Type B pancreatic cell (in vitro differentiated cells): ENCODE measurements at places on chromosomes 5 and 9.

DNA sequence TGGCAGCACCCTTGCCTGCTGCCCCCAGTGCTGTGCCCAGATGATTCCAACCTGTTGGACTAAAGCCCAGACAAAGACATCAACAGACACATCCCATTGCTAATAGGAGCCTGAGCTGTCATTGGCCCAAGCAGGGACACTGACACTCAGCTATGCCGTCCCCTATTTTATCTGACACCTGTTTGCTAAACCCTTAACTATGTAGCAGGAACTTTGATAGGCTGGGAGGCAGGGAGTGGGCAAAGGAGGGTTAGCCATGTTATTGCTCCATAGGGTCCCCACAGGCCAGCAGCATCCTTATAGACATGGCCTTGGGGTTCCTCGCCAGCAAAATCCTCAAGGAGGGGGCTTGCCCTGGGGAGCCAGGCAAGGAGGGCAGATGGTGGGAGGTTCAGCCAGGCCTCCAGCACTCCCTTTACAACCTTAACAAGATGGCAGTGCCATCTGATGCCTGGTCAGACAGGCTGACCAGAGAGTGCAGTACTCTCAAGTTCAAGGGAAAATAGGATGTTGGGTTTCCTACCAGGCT, 50.4 kb upstream of the CDKN2AIPNL start:
- DNase-seq, result no peak

- DNase-seq, result no peak
Observed at GRCh38 chr5:175822225-175822624, 49.2 kb upstream of the CPLX2 start.

DNA sequence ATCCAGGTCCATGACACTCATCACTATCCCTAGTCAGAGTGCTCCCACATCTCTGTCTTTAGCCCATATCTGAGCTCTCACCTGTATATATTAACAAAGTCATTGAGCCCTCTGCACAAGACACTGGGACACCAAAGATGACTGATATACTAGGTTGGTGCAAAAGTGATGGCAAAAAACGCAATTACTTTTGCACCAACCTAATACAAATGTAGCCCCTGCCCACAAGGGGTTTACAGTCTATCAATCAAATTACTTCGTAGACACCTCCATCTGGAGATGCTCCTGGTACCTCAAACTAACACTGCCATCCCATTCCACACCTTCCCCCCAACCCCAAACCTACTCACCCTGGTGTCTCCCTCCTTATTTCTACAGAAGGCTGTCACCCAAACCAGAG, 194.1 kb downstream of the MCTP1 start:
- DNase-seq, result no peak

DNA sequence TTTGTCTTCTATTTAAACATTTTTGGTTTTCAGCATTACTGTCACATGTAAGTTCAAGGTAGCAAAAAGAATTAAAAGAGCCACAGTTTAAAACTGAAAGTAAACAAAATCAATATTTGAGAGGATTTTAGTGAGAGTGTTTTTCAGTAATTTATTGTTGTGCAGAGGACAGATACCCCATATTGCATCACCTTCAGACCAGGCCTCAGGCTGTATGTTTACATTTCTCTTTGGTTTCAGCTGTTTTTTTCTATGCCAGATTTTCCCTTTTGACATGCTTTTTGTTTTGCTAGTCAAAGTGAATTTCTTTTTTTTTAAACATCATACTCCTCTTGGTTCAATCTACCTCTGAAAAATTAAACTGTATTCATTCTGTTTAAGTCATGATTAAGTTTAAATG, 47.2 kb downstream of the MAST4 start:
- no peak for DNase-seq

DNA sequence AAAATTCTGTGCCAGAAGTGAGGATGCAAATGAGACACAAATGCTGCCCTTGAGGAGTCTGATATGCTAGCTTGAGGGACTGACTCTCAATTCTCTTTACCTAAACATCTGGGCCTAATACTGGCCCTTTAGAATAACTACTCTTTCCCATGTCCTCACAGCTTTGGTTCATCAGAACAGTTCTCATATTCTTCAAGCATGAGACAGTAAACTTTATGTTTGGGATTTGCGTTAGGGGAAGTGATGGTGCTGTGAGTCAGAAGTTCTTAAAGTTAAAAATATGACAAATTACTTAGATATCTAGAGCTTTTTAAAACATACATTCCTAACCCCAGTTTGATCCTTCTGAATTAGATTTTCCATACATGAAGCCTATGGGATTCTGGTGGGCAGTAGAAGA, 665.0 kb upstream of the RGMB start:
- DNase-seq, result no peak

DNA sequence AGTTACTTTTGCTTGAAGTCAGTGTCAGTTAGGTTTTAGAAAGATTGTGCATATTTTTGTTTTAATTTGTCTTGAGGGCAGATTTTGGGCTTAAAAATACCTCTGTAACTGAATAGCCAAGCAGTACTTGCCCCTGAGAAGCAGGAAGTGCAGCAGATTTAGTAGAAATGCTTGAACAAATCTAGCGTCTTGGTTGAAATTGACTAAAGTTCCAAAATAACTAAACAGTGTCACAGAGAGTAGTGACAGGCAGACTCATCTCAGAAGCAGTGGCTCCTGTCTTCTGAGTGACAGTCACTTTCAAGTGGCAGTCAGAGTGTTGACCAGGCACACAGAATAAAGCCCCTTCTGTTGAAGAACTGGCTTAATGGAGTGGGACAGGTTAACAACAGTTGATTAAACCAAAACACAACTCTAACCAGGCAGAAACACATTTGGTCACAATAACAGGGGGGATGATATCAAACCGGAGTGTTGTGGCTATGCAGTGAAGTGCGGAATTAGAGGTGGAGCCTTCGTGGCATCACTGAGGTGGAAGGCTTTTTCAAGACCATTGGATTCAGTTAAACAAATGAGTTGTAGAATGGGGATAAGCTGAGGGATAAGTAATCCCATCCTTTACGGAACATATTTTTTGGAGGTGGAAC, 29.1 kb downstream of the TRIO start:
- no peak for DNase-seq

- no peak for DNase-seq
Observed at GRCh38 chr9:35844628-35845270, 15.7 kb downstream of the TMEM8B start.

DNA sequence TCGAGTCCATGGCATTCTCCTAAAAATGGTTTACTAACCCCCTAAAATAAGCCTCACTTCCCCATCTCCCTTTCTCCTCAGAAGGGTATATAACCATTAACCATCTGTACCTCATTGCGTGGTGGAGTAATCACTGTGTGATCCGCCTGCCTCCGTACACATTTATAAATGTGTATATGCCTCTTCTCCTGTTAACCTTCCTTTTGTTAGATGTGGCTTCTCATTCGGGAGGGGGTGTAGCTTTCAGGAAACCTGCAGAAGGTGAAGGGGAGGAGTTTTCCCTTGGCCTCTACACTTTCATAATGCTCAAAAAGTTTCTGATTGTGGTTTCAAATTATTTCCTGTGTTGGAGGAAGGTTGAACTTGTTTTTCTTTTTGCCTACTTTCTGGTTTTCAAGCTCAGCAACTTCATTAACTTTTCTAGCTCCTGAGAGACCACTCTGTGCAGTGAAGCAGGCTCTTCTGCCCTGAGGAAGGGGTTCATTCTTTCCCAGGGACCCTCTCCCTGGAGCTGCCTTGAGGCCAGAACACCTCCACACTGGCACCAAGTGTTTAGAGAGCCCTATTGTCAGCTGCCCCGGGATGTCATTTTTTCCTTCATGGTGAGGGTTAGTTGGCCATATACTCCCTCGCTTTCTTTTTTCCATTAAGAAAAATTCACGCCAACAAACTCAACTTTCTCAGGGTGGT, 46.9 kb downstream of the RASGRF2 start:
- DNase-seq, result no peak

- DNase-seq, result no peak
Observed at GRCh38 chr9:2745560-2746380, 28.5 kb downstream of the KCNV2 start.

GRCh38 chr9:37033141-37033540, 927 bp downstream of the PAX5 start:
- no peak for DNase-seq

DNA sequence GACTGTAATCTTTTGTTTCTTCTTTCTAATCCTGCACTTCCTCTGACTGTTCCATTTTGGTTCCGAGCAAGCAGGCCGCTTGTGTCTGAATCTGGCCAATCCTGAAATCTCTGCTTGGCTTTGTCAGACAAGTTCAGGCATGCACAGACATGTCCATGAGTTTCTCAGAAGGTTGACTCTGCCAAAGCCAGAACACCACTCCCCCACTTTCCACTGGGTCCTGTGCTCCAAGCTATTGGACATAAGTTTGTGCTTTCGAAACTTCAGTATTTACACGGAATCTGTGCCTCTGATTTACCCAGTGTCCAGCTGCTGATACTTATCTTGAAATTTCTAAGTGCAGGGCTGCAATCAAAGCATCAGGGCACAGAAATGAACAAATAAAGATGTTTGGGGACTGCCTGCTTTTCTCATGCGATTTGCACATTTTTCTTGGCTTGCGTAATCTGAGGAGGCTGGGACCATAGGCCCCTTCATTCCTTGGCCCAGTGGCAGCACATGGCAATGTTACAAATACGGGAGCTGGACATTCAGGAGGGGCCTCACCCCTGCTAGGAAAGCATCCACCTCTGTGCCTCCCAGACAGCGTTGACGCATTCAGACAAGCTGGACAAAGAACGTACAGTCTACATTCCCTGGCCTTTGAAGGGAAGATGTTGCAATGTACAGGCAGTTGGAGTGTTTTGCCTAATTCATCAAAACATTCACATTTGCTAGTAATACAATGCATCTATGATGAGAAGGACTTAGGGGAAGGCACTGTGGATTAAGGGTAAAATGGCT, 209.2 kb upstream of the PAPPA start:
- DNase-seq, result no peak

DNA sequence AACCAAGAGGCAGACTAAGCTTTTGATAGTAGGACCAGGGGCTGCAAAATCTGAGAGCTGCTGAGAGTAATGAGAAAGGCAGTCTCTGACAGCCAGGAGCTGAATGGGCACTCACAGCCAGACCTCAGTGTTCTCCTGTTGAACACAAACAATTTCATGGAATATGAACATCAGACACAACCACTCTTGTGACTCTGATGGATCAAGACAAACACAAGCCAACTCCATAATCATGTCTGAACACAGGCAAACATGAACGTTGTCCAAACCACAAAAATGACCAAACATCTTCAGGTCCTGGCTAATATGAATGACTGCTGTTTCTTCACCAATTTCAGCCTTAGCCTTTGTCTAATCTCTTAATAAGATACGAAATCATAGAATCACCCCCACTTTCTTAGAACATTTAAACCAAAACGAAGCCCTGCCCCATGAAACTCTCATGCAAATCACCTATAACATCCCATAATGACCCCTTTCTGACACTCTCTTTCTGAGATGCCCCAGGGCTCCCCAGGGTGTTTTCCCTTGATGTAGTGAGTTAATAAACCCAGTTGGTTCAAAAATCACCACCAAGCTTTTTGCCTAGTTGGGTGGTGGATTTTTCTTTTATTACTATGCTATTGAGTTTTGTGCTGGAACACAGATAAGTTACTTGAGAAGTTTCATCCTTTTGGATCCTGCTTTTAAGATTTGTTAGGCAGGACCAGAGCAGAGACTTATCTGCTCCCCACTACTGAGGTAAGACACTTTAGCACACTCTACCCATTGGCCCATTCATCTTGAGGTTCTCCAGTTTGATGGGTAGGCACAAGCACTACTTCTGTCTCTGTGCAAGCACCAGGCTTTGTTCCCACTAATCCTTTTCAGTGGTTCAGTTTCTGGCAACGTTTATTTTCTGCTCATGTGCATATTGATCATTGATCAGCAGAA, 5.9 kb upstream of the ERAP2 start:
- no peak for DNase-seq

DNA sequence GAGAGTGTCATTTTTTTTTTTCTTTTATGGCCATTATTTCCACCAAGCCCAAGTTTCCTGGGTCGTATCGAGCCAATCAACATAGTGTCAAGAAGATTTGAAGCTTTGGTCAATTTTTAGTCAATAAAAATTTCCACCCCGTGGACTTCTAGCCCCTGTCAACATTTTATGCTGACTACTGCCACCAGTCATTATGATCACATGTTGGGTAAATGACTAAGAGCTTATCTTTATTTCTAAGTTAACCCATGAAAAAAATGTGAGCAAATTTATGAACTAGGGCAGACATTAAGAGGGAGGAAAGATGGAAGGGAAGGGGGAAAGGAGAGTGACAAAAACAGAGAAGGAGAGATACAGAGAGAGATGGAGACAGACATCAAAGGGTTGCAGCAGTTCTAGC, 143.5 kb upstream of the ALDH1B1 start:
- no peak for DNase-seq

- DNase-seq, result no peak
Observed at GRCh38 chr5:10489810-10490426, 48.2 kb downstream of the ROPN1L start.

DNA sequence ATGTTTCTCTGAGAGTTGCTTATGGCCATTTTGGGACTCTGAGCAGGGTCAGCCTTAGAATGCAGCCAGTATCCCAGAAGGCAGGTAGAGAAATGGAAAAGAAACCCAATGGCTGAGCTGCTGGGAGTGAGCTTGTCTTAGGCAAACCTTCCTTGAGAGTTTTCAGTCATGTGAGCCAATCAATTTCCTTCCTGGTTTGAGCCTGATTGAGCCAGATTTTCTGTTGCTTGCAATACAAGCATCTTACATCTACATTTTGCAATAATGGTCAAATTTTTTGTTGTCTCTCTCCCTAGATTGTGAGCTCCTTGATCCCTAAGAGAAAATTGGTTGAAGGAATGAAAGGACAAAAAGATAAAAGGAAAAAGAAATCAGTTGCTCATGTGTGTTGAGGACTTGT, 155.3 kb downstream of the SNX18 start:
- DNase-seq, result no peak
